ENCODE measurements at places on chromosomes 7 and 10.
A peak's percentile ranks its signal among the peaks of the same experiment; 100 is the strongest.

DNA sequence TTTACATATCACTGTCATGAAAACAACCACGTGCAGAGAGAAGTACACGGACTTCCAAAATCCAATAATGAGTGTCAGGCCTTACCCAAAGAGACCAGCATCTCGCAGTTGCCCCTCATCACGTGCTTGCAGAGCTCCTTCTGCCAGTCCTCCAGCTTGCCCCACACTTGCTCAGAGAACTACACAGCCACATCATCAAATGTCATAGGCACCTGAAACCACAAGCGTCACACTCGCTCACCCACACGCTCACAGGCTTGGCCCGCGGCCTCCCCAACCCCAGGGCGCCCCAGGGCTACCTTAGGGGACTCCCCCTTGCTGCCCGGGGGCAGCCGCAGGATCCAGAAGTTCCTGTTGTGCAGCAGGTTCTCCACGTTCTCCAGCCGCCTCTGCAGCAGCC lies 123.4 kb upstream of the ZNF746 start:
- DNase-seq, result no peak

DNA sequence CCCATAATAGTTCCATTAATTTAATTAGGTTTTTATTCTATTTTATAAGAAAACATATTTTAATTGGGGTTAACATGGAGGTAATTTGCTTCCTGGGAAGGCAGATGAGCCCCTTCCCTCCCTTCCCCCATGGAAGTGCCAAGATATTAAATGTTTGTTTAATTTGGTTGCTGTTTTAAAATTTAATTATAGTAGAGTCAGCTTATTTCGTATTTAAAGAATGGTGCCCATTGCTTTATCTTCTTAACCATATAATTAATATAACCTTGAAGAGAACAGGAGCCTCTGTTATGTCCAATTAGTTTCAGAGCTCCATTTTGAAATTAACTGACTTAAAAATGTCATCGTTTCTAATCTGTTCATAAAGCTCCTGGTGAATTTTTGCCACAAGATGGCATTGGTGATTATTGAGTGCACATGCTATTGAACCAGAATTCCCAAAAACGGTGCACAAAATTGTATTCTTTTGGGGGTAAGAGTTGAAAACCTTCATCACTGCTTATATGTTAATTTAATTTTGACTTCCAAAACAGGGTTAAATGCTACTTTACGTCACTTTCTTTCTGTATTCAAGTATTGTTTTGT lies 26.0 kb downstream of the KLHDC10 start:
- no peak for DNase-seq

- no peak for DNase-seq
Observed at GRCh38 chr10:72274213-72274729, 547 bp downstream of the DDIT4 start.

DNA sequence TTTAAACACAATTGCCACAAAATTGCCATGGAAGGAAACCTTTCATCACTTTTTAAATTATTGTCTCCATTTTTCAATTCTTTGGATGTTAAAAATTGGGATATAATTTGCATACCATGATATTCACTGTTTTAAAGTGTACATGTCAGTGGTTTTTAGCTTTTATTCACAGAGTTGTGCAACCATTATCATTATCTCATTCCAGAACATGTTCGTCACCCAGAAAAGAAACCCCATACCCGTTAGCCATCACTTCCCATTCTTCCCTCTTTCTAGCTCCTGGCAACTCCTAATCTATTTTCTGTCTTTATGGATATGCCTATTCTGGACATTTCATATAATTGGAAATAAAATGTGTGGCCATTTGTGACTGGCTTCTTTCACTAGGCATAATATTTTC lies 260.3 kb upstream of the FERD3L start:
- DNase-seq, result no peak

DNA sequence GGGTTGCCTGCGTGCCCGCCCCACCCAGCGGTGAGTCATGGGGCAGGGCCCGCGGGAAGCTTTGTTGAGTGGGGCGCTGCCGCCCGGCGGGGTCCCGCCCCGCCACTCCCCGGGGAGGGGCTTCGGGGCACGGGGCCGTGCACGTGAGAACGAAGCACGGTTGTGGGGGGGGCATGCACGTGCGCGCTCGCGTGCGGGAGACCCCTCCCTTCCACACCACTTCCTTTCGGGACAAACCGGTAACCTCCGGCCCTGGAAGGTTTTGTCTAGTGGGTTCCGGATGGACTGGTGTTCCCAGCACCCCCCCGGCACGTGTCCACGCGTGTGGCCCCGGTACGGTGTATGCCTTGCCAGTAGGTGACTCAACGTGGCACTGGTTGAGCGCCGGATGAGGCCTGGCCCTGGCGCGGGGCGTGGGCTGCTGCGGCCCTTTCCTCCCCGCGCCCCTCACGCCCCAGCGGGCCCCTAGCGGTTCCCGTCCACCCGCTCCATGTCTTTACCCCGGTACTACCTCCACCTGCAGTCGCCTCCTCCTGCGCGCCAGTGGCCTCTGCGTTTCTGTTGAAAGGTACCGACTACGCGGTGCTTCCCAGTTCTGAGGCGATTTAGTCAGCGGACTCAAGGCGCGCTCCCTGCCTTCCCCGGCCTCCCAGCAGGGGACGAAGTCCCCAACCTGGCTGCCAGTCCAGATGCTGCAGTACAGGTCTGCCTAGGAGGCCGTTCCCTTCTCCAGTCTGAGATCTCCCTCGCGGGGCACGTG lies 3.1 kb downstream of the ADIRF start:
- DNase-seq, result peak; percentile 89

GRCh38 chr7:23971031-23971430 lies 261.0 kb downstream of the STK31 start:
- no peak for DNase-seq

GRCh38 chr7:90708841-90709317 lies 112.8 kb downstream of the CDK14 start:
- peak; percentile 6 for DNase-seq

GRCh38 chr10:15084502-15084922 lies 4.1 kb downstream of the ACBD7 start:
- DNase-seq, result no peak

GRCh38 chr7:158613481-158613880 lies 25.9 kb upstream of the PTPRN2 start:
- no peak for DNase-seq

DNA sequence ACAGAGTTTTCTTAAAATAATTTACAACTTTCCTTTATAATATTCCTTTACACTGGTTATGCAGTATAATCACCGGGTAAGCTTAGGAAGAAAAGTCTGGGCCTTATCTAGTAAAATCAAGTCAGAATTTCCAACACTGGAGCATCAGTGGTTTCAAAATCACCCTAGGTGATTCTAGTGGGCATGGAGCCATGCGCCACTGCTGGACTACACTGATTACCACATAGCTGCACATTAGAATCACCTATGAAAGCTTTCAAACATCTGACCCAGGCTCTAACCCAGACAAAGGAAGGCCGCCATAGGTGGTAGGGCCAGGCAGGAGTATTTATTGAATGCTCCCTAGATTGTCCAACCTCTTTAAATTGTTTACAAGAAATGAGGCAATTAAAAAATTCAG lies 52.0 kb downstream of the NSUN6 start:
- DNase-seq, result no peak

GRCh38 chr10:98006266-98006665 lies 24.2 kb downstream of the CRTAC1 start:
- no peak for DNase-seq

DNA sequence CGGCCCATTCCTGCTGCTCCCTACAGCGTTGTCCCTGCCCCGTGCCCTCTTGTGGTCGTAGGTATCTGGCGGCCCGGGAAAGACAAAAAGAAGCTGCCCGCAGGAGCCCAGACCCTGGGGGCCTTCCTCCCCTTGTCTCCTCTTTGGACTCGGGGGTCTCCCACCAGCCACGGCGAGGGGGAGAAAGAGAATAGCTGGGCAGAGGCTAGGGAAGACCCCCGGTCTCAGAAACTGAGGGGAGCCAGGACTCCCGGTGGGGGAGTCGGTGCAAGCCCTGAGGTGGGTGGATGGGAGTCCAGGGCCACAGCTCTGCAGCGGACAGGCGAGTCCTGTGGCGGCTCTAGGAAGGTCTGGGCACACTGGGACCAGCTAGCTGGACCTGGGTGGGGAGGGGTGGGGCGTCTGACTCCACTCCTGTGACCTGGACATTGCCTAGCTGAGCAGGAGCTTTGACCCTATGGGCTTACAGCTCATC lies 1.3 kb upstream of the SH2D4B start:
- no peak for DNase-seq

DNA sequence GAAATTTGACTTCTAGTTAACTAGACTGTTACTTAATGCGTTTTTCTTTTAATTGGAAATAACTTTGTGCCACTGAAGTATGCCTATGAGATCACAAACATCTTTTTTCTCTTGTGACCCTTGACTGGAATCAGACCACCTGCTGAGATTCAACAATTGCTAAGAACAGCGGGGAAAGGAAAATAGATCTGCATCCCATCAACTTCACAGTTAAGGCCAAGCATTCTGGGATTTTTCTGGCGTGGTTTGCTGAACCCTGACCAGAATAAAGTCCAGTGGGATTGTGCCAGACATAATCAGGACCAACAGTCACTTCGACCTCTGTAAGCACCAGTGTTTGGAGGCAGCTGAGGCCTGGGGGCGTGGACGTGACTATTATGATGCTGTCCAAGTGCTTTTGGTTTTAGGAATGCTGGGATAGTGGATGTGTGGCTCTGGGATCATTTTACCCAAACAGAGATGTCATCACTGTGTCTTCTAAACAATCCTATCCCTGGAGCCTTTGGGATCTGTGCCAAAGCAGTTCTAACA lies 373.3 kb upstream of the PRKCQ start:
- no peak for DNase-seq

DNA sequence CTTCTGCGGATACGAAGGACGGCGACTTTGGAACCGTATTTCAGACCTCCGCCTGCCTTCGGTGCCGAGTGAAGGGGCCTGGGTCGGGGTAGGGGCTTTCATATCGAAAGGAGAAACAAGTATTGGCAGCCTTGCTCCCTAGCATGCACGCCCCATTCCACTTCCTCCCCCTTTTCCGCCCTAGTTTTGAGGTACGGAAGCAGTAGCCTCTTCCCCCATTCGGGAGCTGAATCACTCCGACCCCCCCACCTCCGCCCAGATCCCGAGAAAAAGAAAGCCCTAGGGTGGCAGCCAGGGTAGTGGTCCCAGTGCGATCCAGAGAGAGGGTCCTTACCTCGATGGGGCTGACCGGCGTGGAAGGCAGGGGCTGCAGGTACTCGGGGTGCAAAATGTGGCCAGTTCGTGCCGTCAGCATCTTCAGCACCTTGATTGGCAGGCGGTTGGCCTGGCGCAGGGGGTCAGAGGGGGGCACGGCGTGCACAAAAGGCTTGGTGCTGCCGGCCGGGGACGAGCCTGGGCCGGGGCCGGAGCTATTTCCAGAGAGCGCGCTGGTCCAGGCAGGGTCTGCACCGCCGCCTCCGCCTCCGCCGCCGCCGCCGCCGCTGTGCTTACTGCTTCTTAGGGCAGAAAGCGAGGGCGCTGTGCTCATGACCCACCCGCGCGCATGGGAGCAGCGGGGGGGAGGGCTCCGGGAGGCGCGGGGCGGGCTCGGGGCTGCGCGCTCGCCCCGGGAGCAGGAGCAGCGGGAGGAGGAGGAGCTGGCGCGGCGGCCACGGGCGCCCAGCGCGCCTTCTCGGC lies 594 bp downstream of the ZNF503 start:
- DNase-seq, result peak; percentile 65

GRCh38 chr10:77404810-77405209 lies 232.8 kb downstream of the KCNMA1 start:
- DNase-seq, result no peak

DNA sequence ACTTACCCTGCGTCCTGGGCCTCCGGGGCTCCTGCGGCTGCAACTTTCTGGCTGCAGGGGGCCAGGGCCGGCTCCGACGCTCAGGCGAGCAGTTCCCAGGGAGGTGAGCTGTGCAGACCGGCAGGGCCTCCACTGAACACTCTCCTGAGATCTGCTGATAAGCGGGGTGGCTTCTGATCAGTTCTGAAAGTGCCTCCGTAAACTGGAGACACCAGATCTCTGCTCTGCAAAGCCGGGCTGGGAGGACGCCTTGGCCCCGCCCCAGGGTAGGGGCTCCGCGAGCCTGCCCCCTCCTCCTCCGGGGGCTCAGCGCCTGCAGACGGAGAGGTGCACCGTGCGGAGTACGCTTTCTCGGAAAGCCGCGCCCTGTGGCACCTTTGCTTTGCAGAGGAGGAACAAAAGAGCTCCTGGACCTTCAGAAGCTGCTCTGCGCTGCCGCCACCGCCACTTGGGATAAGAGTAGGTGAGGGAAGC lies 141.3 kb upstream of the VKORC1L1 start:
- DNase-seq, result no peak

- no peak for DNase-seq
Observed at GRCh38 chr10:127850944-127851343, 41.8 kb downstream of the CLRN3 start.

DNA sequence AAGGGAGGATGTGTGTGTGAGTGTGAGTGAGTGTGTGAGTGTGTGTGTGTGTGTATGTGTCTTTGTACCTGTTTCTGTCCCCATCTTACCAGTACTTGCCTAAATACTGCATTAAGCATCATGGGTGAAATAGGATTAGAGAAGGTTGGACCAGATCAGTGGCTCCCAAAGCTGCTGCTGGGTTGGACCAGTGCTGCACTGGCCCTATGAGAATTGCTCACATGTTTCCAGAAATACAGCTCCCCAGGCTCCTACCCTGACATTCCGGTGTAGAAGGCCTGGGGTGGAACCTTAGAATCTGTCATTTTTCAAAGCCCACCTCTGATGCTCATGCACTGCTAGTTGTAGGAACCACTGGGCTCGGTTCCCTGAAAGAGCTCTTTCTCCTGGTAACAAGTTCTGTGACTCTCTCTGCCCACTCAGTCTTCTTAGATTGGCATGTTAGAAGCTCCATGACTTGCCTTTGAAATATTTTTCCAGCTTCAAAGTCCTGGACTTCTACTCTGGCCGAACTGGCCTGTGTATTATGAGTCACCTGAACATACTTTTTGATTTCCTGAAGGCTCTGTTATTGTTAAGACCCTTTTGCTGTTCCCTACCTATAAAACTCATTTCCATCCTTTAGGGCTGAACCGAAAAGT lies 224.7 kb downstream of the CUX1 start:
- DNase-seq, result no peak

DNA sequence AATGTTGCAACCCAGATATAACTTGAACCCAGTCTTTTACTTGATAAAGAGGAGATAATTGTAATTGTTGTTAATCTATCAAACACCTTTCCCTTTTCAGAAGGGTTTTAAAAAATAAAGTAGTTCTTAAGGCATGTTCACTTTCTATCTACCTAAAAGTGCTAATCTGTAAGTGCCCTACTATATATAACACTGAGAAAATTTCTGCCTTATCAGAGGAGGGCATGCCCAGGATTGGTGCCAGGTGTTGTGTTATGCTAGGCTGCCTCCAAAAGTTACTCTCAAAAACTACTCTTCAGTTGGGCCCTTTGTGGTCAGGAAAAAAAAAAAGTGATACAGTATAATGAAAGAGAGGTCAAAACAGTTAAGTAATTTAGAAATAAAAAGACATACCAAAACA lies 36.3 kb downstream of the SMNDC1 start:
- no peak for DNase-seq

DNA sequence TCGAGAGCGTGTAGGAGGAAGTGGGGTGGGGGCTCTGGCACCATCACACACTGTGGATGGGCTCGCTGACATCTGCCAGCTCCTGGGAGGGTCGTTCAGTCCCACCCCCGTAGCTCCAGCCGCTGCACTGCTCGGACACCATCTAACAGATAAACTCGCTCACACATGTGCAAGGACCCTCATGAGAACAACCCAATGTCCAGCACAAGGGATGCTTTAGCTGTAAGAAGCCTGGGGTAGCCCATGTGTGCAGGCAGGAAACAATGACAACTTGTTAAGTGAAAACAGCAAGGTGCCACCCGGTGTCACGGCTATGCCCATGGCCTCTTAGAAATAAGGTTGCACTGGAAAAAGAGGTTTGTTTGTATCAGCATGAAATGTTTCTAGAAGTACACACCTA lies 14.1 kb downstream of the OGDHL start:
- DNase-seq, result no peak

Measured in frontal cortex (tissue), 4 donors.